Activated T-helper 1 cell treated with Interleukin-2 at 50 U/mL for 16 hours (primary cell): ENCODE measurements at places on chromosomes 7 and 10.

DNA sequence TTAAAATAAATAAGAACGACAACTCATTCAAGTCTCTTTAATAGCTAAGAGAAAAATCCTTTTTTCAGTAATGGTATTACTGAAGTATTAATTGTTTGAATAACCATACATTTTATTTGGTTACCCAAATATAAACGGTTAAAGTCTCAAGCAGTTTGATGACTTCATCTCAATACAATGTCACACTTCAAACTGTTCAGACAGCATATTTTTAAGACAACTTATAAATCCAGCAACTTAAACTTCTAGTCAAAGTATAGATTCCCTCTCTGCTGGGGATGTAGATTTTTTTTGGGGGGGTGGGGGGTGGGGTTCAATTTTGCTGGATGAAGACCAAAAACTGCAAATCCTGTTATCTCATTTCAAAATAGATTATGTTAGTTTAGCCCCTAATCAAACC, 42.0 kb downstream of the GNA12 start:
- DNase-seq = no peak

DNA sequence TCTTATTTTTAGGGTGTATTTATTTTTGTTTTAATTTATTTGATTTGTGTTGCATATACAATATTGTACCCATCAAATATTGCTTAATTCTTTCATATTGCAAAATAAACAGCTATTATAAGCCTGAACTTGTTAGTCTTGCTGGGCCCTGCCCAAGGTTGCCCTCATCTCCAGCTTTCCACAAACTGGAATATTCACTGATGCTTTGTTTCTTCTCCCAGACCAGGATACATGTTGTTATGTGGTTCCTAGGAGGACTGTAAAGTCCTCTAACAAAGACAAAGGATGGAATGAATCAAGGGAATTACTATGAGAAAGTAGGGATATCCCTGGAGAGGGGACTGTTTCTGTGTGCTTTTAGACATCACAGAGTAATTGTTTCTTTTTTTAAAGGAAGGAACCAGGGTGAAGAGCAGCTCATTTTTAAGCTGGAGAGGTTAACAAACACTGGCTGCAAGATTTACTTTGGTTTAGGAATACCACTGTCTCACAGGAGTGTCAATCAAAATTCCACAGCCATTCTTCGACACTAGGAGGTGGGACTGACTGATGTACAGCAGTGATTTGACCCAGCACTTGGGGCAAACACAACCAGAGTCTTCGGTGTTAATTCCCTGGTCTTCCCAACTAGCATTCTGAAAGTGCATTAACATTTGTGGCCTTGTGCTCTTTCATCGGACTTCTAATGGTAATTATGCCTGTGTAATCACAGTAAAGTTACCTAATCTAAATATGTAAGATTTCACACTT, 14.8 kb upstream of the CD36 start:
- DNase-seq = no peak

- DNase-seq = no peak
Measured at GRCh38 chr10:44967616-44968015, 8.0 kb downstream of the RASSF4 start.

- no peak for DNase-seq
Measured at GRCh38 chr10:49029666-49030065, 85.7 kb downstream of the VSTM4 start.

DNA sequence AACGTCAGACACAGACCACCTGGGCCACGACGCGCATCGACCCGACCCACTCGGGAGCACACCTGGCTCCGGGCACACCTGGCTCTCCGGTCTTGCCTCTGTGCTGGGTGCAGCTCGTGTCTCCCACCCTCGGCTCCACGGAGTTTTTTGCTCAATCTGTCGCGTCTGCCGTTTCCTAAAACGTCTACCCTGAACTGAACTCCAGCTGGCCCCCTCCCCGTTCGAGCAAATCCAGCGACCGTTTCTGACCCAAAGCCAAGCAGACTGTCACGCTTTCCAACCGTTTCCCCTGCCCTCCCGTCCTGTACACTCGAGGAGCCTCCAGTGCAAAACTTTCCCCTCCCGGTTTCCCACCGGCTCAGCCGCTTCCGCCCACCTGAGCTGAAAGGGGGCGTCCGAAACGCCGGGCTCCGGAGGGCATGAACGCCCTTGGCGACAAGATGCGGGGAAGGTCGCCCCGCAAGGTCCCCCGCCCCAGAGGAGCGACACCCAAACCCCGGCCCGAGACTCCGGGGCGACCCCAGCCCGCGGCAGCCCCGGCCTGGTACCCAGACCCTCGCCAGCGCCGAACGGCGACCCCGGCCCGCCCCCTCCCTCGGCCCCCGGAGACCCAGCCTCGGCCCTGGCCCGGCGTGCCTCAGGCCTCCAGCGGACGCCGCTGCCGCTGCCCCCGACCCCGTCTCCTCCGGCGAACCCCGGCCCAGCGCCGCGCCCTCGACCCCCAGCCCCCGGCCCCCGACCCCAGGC, 557 bp downstream of the CYTH3 start:
- DNase-seq = no peak

DNA sequence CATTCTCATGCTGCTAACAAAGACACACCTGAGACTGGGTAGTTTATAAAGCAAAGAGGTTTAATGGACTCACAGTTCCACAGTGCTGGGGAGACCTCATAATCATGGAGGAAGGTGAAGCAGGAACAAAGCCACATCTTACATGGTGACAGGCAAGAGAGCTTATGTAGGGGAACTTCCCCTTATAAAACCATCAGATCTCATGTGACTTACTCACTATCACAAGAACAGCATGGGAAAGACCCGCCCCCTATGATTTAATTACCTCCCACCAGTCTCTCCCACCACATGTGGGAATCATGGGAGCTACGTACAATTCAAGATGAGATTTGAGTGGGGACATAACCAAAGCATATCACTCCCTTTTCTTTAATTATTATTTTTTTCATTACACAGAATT, 16.6 kb downstream of the COL28A1 start:
- no peak for DNase-seq

DNA sequence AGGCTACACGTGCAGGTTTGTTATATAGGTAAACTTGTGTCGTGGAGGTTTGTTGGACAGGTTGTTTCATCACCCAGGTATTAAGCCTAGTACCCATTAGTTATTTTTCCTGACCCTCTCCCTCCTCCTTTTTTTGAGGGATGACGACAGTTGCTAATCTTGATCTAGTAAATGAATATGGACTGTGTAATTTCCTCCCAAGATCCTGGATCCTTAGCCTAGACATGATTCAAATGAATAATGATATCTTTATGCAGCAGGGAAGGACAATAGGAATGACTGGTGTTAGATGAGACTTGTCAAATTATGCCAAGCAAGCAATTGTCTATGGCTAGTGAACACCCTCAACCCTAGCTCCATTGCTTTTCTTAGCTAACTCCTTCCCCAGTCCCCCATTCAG, 156.2 kb downstream of the PLPP4 start:
- DNase-seq = no peak

DNA sequence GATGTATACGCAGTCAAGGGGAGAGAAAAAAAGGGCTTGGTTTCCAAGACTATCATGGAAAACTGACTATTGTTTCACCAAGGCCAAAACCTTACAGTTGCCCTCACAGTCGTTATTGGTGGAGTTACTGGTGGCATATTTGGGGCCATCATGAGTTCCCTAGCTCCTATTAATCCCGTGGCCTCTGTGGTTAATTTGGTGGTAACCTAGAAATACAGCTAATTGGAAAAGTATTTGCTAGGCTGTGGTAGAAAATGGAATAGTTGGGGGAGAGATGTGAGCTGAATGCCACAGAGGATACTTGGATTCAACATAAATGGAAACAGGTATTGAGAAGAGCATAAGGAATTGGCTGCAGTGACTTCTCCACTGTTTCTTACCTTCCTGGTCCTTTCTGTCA, 450.7 kb downstream of the KCNMA1 start:
- DNase-seq = no peak

DNA sequence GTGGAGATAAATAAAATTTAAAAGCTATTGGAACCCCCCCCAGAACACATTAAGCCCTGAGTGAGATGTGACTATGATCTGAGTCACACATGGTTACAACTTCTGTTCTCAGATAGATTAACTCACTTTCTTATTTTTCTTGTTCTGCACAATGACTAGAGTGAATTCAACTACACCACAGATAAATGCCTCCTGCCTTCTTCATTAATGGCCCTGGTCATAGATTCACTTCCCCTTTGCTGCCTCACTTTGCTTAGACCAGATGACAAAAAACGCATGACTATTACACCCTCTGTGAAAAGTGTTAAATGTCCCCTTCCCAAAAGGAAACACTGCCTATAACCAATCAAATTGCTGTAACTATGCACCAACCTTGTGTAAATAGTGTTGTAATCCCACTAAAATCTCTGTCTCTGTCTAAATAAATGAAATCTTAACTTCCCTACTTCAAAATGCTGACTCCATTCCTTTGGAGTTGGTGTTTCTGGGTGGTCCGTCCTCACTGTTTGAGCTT, 49.4 kb downstream of the AKR1D1 start:
- no peak for DNase-seq

DNA sequence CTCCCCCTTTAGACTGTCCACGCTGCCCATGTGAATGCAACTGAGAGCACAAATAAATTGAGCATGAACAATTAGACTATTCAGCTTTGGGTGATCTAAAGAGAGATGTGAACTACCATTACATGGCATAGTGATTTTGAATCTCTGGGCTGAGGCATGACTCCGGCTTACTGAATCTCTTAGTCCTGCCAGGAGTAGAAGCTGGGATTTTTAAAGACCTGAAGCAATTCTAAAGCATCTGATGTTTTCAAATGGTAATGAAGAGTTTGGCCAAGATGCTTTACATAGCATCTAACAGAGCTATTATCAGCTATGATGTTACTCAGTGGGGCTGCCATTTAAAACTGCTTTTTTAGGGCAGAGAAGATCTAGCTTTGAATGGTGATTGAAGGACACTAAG, 1059.1 kb downstream of the SORCS3 start:
- DNase-seq = no peak

DNA sequence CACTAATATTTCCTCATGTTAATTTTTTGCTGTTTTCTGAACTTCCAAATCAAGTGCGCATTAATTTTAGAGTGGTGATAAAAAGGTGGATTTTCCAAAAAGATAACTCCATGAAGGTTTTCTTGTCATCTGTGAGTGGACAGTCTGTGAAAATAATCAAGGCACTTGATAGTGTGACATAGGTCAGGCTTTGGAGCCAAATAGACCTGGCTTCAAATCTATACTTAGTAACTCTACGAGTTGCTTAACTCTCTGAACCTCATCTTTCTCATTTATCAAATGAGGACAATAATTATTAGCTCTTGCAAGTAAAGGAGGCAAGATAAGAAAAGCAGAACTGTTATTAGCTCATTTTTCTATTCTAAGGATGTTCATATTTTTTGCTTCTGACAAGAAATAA, 24.7 kb upstream of the MET start:
- no peak for DNase-seq

DNA sequence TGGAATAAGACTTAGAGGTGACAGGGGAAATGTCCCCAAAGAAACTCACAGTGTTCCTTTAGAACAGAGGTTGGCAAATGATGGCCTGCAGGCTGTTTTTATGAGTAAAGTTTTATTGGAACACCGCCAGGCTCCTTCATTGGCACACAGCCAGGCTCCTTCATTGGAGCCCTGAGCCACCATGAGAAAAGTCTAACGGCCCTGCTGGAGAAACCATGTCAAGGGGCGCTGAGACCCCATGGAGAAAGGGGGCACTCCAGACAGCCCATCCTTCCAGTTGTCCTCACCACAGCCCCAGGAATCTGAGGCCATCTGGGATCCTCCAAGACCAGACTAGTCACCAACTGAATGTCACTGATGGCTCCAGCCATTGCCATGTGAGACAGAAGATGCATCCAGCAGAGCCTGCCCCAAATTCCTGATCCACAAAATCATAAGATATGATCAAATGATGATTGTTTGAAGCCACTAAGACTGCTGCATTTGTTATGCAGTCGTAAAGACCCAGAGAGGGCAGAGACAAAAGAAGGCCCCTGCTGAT, 88.2 kb upstream of the GPR26 start:
- DNase-seq = no peak

DNA sequence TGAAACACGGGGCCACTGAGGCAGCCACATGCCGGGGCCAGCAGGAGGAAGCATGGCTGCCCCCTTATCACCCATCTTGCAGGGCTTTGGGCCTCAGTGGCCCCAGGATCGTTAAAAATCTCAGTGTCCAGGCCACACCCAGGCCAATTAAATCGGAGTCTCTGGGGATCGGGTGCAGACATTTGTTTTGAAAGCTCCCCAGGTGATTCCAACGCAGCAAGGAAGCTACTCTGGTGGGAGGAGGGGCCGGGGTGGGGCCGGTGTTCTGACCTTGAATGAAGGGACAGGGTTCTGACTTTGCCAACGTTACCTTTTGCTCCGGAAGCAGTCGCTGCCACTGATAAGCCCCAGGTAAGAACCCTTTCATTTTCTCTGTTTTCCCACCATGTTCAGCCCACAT, 412.3 kb upstream of the FOXK1 start:
- no peak for DNase-seq

DNA sequence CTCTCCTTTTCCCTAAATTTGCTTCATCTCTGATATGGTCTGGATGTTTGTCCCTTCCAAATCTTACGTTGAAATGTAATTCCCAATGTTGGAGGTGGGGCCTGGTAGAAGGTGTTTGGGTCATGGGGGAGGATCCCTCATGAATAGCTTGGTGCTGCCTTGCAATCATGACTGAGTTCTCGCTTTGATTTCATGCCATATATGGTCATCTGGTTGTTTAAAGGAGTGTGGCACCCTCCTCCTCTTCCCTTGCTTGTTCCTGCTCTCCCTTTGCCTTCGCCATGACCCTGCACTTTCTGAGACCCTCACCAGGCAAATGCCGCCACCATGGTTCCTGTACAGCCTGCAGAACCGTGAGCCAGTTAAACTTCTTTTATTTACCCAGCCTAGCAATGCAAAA, 14.5 kb downstream of the NOBOX start:
- DNase-seq = no peak

DNA sequence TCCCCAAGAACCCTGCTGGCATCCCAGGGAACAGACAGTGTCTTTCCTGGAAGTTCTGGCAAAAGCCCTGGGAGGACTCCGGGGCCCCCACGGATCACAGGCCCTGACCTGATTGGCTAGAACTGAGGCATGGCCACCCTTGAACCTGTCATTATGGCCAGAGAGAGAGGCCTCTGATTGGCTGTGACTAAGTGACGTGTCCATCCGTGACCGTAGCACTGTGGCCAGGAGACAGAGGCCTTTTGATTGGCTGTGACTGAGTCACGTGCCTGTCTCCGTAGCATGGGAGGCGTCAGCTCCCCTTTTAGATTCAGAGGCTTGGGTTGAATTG, 163.8 kb downstream of the RGS10 start:
- DNase-seq = no peak

- DNase-seq = no peak
Measured at GRCh38 chr7:72278550-72278949, 133.6 kb downstream of the CALN1 start.
